ENCODE measurements at places on chromosomes 2 and 18.
A peak's percentile ranks its signal among the peaks of the same experiment; 100 is the strongest.

DNA sequence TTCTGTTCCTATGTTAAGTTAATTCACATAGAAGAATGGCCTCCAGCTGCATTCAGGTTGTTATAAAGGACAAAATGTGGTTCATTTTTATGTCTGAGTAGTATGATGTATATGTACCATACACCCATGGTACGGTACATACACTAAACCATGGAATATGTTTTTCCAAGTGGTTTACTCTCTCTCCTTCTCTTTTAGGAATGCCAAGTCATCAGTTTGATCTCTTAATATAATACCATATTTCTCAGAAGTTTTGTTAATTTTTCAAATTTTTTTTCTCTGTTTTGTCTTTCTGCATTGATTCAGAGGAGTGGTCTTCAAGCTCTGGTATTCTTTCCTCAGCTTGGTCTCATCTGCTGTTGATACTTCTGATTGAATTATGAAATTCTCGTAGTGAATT lies 230.9 kb downstream of the DSEL start:
- no peak overlapping the region for H3K27ac ChIP-seq
- H3K4me1 ChIP-seq = peaks cover 24% of the 10 kb centered on the region
- no peaks in the 10 kb centered on the region for H3K36me3 ChIP-seq
- H3K27me3 ChIP-seq = no peaks in the 10 kb centered on the region

GRCh38 chr2:20930928-20931327 lies 108.0 kb upstream of the LDAH start:
- H3K27ac ChIP-seq = peak overlapping the region; percentile 50
- no peak overlapping the region for H3K4me3 ChIP-seq
- peaks cover 3% of the 10 kb centered on the region for H3K36me3 ChIP-seq
- no peaks in the 10 kb centered on the region for H3K27me3 ChIP-seq
- peaks cover 59% of the 10 kb centered on the region for H3K4me1 ChIP-seq

DNA sequence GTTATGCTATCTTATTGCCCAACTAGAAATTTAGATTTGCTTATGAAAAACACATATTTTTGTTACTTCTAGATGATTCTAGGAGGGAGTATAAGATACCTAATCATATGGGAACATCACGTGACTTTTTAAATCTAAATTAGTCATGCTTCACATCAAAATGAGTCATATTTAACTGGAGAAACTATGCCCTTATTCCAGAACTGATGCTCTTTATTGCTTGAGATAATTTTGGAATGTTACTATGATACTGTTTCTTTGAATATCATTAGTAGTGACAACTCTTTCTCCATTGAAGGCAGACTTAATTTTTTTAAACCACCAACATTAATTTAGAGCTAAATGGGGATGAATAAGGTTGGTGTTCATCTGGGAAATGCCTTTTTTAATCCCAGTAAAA lies 19.9 kb upstream of the ELAC1 start:
- no peaks in the 10 kb centered on the region for H3K27me3 ChIP-seq
- peaks cover 3% of the 10 kb centered on the region for H3K4me1 ChIP-seq
- DNase-seq = no peak
- no peak overlapping the region for H3K27ac ChIP-seq
- H3K36me3 ChIP-seq = peaks cover 5% of the 10 kb centered on the region

DNA sequence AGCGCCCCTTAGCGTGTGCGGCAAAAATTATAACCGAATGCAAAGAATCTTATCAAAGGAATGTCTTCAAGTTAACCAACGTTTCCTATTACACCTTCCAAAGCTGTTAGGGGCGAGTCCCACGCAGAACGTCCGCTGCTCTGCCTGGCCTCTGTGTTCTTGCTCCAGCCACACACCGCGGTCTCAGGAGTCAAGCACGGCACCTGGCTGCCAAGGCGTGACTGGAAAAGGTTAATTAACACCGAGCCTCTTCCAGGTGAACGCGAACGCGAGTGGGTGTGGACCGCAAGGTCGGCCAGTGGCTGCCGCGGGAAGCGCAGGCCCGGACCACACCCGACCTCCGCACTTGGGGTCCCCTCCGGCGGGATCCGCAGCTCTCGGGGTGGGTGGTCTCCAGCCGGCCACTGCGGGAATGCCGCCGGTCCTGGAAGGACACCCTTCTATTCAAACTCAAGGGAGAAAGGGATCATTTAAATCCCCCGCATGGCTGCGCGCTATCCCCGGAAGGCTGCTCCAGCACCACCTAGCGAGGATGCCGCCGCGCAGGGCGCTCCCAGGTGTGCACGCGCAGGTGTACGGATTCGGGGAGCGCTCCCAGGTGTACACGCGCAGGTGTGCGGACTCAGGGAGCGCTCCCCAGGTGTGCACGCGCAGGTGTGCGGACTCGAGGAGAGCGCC lies 830 bp downstream of the CYB5A start:
- H3K36me3 ChIP-seq = no peaks in the 10 kb centered on the region
- H3K4me1 ChIP-seq = peaks cover 27% of the 10 kb centered on the region
- DNase-seq = no peak
- H3K4me3 ChIP-seq = peak overlapping the region; percentile 92
- H3K27ac ChIP-seq = no peak overlapping the region
- H3K27me3 ChIP-seq = no peaks in the 10 kb centered on the region

GRCh38 chr18:475202-476031 lies 25.1 kb downstream of the COLEC12 start:
- no peaks in the 10 kb centered on the region for H3K27me3 ChIP-seq
- H3K27ac ChIP-seq = peak overlapping the region; percentile 84
- no peaks in the 10 kb centered on the region for H3K36me3 ChIP-seq
- H3K4me3 ChIP-seq = no peak overlapping the region
- peaks cover 71% of the 10 kb centered on the region for H3K4me1 ChIP-seq

DNA sequence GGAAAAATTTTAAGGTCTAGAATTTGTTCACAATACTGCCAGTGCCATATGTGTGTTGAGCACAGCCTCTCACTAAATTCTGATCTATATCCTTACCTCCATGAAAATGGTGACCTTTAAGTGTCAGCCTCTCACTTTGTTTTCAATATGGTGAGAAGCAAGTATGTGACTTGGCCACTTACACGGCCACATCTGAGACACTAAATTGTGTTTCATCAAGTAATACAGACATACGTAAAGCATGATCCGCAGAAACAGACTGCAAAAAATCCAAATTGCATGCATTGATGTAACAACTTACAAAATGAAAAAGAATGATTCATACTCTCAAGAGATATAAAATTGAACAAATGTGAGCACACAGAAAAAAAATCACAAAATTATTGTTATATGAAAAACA lies 55.2 kb upstream of the UGP2 start:
- DNase-seq = no peak
- no peaks in the 10 kb centered on the region for H3K27me3 ChIP-seq
- H3K4me1 ChIP-seq = peaks cover 38% of the 10 kb centered on the region

DNA sequence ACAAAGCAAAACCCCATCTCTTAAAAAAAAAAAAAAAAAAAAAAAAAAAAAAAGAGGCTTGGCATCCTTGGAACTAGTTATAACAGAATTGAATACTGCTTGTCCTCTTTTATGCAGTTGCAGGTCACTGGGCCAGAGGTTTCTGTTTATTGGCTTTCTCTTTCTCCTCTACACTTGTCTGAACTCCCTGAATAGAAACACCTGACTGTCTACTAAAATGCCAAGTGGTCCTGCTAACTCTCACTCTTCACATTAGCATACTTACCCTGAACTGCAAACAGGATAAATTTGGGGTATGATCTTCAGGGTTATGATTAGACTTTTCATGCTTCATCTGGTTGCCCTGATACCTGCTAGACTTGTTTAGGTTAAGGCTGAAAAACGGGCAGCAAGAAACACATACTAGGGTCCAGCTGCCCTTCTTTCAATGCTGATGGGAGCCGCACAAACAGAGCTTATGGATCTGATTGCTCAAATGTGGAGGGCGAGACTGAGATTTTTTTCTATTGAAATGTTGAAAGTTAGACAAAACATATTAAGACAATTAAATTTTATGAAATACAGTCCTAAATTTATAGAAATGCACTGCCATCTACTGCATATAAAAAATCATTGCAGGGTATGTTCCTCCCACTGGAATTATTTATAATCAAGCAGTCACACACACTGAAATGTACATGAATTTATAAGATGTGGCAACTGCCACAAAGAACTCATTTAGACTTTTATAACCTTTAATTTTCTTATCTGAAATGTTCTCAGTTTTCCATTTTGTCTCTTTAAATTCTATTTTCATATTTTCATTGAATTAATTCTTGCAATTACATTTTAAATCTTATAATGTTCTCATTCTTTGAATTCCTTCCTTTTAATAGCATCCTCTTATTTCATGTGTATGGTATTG lies 40.8 kb downstream of the GTF3C3 start:
- peaks cover 12% of the 10 kb centered on the region for H3K4me1 ChIP-seq
- peaks cover 33% of the 10 kb centered on the region for H3K36me3 ChIP-seq
- peak overlapping the region; percentile 62 for H3K27ac ChIP-seq
- no peaks in the 10 kb centered on the region for H3K27me3 ChIP-seq
- no peak for DNase-seq

DNA sequence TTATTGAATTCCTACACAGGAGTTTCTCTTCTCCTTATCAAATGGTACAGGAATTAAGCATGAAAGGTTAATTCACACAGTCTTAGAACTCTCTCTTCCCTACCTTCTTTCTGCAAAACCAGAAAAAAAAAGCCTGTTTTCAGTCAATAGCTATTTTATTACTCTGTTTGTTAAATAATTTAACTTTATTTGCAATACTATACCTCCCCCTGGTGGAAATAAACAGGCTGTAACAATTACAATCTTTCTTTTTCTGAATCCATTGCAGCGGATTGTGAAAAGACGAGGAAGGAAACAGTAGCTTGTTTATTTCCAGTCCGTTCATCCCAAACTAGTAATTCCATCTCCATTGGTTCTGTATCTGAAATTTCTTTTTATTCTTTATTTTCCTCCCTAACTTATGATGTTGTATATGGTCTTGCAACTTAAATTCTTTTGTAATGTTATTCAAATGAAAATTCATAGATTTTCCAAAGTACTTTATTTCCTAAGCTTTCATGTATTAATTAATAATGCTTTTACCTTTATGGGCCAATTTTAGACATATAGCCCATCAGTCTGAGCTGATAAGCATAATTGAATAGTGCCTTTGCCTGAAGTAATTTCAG lies 165.2 kb downstream of the SH3BP4 start:
- no peaks in the 10 kb centered on the region for H3K4me1 ChIP-seq
- DNase-seq = no peak
- H3K27ac ChIP-seq = no peak overlapping the region
- no peaks in the 10 kb centered on the region for H3K27me3 ChIP-seq
- no peak overlapping the region for H3K4me3 ChIP-seq

- no peak overlapping the region for H3K27ac ChIP-seq
- H3K4me1 ChIP-seq = peaks cover 1% of the 10 kb centered on the region
- H3K36me3 ChIP-seq = no peaks in the 10 kb centered on the region
- DNase-seq = no peak
- peaks cover 22% of the 10 kb centered on the region for H3K27me3 ChIP-seq
These were observed 39.0 kb upstream of the KLHL29 start for GRCh38 chr2:23346029-23346428.

- no peaks in the 10 kb centered on the region for H3K27me3 ChIP-seq
- H3K4me3 ChIP-seq = peak within 1 kb of the TSS; percentile 81
- H3K36me3 ChIP-seq = peaks cover 7% of the 10 kb centered on the region
- H3K27ac ChIP-seq = peak within 1 kb of the TSS; percentile 94
These were observed at the start of gene ZFAND2B for GRCh38 chr2:219206328-219207133. Gene ZFAND2B (plus strand): TSS chr2:219206782. CDS start chr2:219206988, 206 bp downstream.

GRCh38 chr2:240405684-240406313 lies 29.7 kb upstream of the GPC1 start:
- no peaks in the 10 kb centered on the region for H3K27me3 ChIP-seq
- DNase-seq = peak; percentile 86
- no peak overlapping the region for H3K27ac ChIP-seq
- no peaks in the 10 kb centered on the region for H3K36me3 ChIP-seq

DNA sequence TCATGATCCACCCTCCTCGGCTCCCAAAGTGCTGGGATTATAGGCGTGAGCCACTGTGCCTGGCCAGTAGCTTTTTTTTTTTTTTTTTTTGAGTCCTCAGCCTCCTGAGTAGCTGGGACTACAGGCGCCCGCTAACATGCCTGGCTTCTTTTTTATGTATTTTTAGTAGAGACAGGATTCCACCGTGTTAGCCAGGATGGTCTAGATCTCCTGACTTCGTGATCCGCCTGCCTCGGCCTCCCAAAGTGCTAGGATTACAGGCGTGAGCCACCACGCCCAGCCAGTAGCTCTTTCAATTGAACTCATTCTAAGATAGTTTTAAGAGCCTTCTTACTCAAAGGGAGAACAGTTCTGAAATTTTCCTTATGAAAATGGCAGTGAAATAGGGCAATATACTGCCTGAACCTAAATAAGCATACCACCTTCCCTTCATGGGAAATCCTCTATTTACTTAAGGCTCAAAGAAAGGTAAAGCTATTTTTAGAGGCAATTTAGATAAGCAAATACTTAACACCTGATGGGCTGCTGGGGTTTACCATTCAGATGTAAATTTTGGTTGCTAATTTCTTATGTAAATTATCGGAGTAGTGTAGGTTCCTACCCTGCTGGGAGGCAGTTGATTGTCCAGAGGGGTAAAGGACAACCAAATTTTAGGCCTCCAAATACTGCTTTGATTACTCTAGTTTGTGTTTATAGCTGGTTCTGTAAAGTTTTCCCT lies 144.7 kb downstream of the GREB1L start:
- H3K4me3 ChIP-seq = no peak overlapping the region
- no peaks in the 10 kb centered on the region for H3K4me1 ChIP-seq
- no peaks in the 10 kb centered on the region for H3K27me3 ChIP-seq
- H3K36me3 ChIP-seq = no peaks in the 10 kb centered on the region

DNA sequence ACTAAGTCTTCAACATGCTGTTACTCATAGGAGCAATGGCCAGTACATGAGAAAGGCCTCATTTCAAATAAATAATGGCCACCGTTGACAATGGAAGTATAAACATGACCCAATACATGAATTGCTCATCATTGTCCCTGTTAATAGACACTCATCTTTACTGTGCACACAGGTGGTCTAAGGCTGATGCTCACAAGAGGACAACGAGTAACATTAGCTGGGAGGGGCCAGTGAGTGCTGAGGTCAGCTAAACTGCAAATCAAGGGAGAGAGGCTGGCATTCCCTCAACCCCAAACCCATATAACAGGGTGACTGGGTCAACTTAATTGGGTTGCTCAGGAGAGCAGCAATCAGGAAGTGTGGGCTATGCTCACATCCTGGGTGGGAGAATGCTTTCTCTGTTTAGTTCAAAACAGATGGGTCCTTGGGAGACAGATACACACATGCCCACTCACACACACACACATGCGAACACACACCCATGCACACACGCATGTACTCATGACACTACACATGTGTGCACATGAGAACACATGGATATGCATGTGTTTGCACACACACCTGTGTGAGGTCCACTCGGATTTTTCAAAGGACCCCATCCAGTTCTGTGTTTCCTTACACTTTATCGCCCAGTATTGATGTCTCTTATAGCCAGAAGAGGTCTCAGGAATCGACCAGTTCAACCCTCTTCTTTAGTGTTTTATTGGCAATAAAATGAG lies 172.0 kb downstream of the INHBB start:
- no peaks in the 10 kb centered on the region for H3K36me3 ChIP-seq
- no peak for DNase-seq
- H3K27ac ChIP-seq = no peak overlapping the region
- H3K4me1 ChIP-seq = peaks cover 12% of the 10 kb centered on the region
- H3K4me3 ChIP-seq = no peak overlapping the region
- peaks cover 35% of the 10 kb centered on the region for H3K27me3 ChIP-seq
